ENCODE measurements at places on chromosomes 7 and 10.

GRCh38 chr10:99395750-99396445, 34.5 kb downstream of the GOT1 start:
- DNase-seq: no peak

- no peak for DNase-seq
Observed at GRCh38 chr10:124709861-124710260, 34.3 kb downstream of the FAM53B start.

GRCh38 chr10:95565336-95565735, 4.2 kb upstream of the SORBS1 start:
- DNase-seq: no peak

DNA sequence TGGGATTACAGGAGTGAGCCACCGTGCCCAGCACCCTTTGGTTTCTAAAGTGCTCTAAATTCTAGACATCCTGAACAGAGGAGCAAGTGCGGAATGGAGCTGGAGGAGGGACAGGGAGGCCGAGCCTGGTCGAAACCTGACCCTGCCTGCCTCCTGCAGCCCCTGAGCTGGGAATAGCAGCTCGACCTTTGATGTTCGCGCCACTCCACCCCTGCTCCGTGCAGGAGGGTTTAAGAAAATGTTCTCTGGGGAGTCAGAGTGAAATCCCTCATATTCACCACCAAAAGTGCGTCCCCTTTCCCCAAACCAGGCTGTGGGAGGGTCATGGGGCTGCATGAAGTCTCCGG, 1.8 kb downstream of the PGAM2 start:
- DNase-seq: no peak

DNA sequence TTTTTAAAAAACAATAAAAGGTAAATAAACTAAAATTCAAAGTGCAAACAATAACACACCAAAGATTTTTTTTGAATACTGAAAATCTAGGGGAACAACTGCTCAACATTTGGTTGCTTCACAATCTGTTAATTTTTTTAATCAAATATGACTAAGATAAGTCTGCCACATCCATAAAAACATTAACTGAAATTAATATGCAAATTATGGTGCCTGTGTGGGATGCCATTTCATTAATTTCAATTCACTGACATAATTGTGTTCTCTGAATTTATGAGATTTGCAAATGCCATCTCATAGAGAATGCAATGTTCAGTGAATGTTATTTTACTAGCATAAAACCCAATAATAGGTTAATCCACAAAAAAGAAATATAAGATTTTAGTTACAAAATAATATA, 233.8 kb downstream of the LRRN3 start:
- no peak for DNase-seq

GRCh38 chr10:114575417-114576131, 82.5 kb downstream of the ABLIM1 start:
- DNase-seq: no peak

GRCh38 chr10:93991596-93992284, 2.0 kb upstream of the PLCE1 start:
- DNase-seq: no peak

GRCh38 chr7:134561-135256, 57.7 kb upstream of the FAM20C start:
- no peak for DNase-seq

DNA sequence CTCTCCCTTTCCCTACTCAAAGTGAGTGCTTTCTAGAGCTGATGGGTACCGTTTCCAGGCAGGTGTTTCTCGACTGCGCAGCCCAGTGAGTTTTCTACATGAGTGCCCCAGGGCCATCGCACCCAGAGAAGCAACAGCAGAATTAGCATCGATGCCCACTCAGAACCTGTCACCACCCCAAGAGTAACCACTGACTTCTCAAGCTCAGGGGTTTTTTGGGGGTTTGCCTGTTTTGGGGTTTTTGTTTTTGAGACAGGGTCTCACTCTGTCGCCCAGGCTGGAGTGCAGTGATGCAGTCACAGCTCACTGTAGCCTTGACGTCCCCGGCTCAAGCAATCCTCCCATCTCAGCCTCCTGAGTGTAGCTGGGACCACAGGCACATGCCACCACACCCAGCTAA, 25.7 kb downstream of the SNX8 start:
- no peak for DNase-seq

DNA sequence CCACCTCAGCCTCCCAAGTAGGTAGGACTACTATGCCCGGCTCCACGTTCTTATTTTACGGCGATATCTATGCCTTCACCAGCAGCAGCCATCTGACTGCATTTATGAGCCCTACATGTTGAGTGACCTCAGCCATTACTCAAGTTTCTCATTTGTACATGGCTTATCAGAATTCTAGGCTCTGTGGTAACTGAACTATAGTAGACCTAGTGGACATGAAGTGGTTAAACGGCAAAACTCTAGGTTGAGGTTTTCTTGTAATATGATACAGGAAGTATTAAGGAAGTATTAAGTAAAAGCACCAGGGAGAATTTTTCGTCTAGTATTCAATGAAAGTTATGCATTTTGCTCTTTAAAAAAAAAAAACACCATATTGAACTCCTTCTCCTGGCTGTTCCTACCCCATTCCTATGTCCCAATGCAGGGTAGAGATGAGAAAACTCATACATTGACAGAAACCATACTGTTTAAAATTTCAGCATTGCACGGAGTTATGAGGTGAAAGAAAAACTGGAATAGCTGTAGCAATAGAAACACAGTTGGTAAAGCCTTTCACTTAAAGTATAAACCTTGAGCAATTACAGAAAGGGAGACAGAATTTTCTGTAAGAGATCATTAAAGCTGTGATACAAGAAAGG, 39.8 kb upstream of the EPC1 start:
- no peak for DNase-seq

GRCh38 chr7:13159003-13159402, 471.6 kb downstream of the ARL4A start:
- DNase-seq: no peak

GRCh38 chr7:53398566-53398965, 363.1 kb downstream of the POM121L12 start:
- no peak for DNase-seq

DNA sequence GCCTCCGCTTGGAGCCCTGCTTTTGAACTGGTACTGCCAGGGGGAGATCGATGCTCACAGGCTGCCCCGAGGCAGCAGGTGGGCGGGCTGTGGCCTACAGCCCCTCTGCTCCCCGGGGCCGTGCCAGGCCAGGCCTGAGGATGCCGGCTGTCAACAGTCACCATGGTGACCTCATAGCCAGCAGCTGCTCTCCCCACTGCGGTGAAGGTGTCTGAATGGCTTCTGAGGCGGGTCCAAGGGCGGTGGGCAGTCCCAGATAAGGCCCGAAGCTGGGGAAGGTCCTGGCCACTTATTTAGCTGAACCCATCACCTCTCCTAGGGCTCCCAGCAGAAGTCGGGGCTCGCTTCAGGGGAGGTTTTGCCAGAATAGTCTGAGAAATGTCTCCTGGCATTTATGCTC, 179.3 kb downstream of the ARHGAP12 start:
- no peak for DNase-seq
